Activated naive CD4-positive, alpha-beta T cell (primary cell): ENCODE measurements at places on chromosomes 7 and 10.

DNA sequence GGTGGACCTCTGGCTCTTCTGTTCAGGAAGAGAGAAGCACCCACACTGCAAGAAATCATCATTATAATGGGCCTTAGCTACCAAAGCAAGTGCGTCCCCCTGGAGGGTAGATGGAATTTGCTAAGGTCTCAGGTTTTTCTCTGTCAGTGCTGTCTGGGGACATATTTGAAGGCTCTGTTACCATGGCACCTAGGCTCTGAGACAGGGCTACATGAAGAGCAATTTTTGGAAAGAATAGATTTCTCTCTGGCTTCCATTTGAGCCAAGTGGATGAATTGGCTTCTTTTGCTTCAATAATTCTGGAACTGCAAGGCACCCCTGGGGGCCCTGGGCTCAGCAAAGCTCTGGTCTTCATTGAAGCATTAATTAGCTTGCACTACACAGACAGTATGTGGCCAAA is 349.1 kb upstream of the GALNT17 start:
- DNase-seq = no peak

DNA sequence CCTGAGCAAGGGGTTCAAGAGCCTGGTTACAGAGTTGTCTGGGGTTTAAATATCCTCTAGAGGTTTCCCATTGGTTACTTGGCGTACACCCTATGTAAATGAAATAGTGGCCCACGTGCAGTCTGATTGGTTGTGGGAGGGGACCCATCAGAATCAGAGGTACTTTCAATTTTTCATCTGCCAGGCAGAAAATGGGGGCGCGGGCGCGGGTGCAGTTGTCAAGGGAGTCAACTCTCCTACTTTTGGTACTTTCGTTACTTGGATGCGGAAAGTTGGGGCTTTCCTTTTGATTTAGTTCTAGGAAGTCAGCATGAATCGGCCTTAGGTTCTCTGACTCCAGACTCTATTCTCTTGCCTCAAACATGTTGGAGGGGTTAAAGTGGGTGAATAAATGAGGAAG is 83.2 kb downstream of the DNAJB9 start:
- DNase-seq = no peak

DNA sequence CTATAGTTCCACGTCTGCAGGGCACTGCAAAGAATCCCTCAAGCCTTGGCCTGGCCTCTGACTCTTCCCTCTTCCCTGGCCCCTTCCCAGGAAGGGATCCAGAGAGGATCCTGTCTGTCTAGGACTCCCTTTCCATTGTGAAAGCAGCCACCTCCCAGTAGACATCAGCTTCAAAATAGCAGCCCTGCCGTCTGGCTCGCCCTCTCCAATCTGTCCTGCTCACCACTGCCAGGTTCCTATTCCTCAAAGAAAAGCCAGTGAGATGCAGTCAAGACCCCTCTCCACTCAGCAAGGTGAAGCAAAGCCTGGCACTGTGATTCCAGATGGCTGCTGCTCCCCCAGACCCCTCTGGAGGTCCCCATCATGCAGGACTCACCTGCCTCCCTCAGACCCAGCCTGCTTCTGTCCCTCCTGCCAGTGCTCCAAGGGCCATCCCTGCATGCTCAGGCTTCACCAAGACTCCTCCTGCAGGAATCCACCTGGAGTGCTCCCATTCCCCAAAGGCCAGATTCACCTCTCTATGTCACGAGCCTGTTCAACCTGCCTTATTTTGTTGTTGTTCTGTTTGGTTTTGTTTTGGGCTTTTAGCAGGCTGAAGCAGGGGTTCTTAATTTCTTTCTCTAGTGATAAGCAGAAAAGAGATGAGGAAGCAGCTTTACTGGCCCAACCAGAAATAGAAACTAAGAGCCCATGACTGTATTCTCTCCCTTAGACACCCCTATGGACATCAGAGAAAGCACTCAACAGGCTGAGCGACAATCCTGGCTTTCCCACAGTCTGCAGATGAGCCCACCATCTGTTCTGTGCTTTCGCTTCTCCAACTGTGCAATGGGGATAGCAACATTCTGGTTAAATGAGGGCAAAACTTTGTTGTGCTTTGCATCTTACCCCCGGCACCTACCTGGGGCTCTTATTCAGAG is 305.1 kb downstream of the GRID1 start:
- no peak for DNase-seq

DNA sequence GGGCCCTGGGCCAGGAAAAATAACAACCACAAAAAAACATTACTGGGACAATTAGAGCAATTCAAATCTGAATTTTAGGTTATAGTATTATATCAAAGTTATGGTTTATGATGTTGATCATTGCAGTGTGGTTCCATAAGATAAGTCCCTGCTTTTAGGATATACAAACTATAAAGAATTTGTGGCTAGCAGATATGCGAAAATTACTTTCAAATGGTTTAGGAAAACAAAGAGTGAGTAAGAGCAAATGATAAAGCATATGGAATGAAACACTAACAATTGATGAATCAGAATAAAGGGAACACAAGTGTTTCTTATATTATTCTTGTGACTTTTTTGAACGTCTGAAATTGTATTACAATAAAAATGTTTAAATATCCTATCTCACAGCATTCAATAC is 64.4 kb upstream of the HECTD2 start:
- no peak for DNase-seq

GRCh38 chr10:33387720-33388119 is 53.3 kb upstream of the NRP1 start:
- no peak for DNase-seq

- DNase-seq = no peak
These were observed 71.8 kb upstream of the GSDME start for GRCh38 chr7:24828891-24829661.

DNA sequence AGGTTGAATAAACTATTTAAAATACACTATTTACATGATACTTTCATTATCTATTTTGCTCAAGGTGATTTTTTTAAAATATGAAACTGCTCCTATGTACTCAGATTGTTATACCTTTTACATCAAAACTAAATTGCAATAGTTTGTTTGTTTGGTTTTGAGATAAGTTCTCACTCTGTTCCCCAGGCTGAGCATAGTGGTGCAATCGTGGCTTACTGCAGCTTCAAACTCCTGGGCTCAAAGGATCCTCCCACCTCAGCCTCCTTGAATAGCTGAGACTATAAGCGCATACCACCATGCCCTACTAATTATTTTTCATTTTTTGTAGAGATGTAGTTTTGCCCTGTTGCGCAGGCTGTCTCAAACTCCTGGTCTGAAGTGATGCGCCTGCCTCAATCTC is 12.7 kb downstream of the TAS2R60 start:
- DNase-seq = no peak

- no peak for DNase-seq
These were observed 118.0 kb upstream of the PDSS1 start for GRCh38 chr10:26579256-26580063.

DNA sequence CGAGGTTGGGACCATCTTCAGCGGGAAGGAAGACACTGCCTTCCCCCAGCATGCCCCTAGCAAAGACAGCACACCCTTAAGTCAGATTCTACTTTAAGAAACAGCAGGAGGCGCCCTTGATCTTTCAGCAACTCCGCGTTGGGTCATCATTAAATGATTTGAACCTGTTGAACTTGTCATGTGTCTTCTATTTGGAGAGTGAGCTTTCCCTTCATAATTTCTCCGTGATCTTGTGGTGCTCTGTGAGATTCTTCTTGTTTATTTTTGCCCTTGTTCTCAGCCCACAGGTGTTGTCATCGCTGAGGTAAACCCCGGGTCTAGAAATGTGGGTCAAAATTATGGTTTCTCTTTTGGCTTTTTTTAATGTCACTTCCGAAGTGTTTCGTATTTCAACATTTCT is 49.5 kb upstream of the PITRM1 start:
- DNase-seq = no peak

DNA sequence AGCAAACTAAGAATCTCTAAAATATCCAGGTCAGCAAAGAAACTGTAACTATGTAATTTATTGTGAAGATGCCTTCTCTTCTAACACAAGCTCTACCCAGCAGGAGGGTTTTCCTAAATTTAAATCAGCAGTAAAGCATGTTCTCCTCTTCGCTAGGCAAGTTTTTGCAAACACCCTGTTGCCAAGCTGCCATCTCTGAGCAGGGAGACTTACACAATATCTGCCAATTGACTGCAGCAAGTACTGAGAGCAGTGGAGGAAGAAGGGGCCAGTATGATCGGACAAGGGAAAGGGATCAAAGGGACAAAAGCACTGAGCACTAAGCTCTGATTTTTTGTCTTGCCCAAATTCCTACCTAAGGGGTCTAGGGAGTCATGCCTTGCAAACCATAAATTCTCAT is 16.0 kb upstream of the LANCL2 start:
- DNase-seq = no peak

DNA sequence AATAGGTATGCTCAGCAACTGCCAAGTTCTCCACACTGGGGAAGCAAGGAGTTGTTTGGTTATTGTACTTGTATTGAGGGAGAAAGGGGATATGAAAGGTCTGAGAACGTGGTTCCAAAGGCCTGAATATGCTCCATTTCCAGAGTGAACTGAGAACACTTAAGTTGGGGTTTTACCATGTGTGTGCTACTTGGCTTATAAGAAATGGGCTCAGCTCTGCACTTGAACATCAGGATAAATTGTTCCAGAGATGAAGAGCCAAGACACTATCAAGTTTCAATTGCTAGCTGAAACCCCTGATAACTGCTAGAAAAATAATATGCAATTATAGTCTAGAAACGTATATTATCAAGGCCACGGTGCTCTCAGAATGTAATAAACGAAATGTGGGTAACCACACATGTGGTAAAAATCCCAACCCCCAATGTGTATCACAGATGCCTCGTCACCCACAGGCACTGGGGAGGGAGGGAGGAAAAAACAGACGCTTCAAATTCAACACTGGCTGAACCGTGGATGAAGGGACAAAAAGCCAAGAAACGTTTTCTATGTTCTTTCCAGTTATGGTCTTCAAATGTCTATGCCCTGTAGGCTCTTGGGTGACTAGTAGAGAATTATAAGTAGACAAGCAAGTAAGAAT is 16.3 kb downstream of the ELMO1 start:
- no peak for DNase-seq

DNA sequence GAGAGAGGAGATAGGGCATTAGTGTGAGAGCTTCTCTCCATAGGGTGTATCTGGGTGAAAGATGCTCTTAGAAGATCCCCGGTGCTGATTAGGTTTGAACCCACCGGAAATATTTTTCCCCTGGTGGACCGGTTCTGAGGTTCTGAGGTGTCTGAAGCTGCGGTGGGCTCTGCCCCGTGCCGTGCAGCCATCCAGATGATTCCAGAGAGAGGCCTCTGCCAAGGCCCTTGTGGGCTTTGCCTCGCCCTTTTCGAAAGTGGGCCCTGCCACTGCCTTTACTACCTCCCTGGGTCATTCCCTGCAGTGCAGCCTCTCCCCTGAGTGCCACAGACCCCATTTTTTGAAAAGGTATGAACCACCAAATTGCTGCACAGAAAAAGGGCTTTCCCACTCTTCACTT is 2.8 kb downstream of the GIMAP8 start:
- no peak for DNase-seq

GRCh38 chr7:27111751-27112277 is 9.3 kb upstream of the HOXA2 start:
- DNase-seq = no peak

DNA sequence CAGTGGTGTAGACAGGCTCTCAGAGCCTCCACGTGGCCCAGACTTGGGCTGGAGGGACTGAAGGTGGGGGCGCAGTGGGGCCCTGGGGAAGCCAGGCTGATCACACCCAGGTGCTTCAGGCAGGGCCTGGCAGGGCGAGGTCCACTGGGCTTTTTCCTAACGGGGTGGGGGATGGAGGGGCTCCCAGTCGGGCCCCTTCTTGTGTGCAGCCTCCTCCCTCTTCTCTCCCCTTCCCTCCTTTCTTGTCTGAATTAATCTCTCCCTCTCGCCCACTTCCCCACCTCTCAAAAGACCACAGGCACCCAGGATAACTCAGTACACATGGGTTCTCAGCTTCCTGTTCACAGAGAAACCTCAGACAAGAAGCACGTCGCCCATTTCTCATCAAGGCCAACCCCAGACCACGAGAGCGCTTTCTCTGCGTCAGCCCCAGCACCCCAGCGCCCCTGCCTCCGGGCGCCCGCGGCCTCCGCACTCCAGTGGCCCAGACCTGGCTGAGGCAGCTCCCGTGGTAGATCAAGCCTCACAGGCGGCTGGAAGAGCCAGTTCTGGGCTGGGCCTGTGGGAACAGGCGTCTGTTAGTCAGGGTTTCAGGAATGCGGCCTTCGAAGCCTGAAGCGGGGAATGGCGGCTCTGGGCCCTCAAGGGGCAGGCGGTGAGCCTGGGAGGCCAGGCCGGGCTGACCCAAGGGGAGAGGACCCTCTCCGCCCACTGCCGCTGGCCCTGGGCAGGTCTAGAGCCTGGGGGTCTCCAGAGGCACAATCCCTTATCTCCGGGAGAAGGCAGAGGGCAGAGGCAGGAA is 50.6 kb downstream of the PWWP2B start:
- DNase-seq = peak; percentile 64

GRCh38 chr10:49243610-49244283 is 55.2 kb upstream of the C10orf71 start:
- DNase-seq = no peak

DNA sequence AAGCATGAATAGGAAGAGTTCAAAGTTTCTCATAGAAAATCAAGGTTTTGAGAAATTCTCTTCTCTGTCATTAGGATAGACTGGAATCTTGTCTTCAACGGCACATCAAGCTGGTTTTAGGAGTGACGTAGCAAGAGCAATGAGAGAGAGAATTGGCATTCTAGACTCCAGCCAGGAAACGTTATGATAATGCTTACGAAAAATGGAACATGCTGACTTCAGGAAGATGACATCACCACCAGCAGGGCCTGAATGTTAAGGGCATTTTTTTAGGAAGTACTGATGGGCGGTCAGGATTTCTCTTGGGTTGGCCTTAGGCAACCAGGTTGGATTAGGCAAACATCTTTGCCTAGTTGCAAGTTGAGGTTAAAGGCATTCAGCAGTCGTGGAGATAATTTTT is 213.2 kb upstream of the CTBP2 start:
- no peak for DNase-seq

DNA sequence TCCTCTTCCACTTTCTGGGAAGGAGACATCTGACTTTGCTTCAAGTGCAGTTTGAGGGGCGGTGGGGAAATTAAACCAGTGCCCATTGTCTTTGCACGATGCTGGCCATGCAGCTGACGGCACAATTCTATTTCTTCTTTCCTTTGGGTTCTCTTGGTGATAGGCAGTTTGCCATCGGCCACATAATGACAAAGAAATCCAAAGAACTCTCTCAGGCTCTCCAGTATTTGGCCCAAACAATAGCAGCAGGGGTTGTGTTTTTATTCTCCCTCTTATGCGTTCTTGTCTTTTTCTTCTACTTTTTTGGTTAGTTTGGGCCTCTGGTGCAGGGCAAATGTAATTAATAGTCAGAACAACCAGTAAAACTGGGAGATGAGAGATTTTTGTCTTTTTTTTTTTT is 147.0 kb downstream of the EMX2 start:
- no peak for DNase-seq

GRCh38 chr10:16429539-16429938 is 7.3 kb upstream of the PTER start:
- no peak for DNase-seq

GRCh38 chr7:35249537-35249907 is 4.4 kb downstream of the TBX20 start:
- DNase-seq = no peak

GRCh38 chr10:117928281-117928680 is 118.5 kb downstream of the RAB11FIP2 start:
- no peak for DNase-seq

GRCh38 chr10:98296524-98296923 is 28.5 kb upstream of the LOXL4 start:
- DNase-seq = no peak

GRCh38 chr7:46610746-46611145 is 689.7 kb upstream of the IGFBP3 start:
- DNase-seq = no peak

GRCh38 chr10:5297466-5297865 is 67.3 kb upstream of the UCN3 start:
- DNase-seq = no peak

GRCh38 chr10:123936426-123936825 is 44.8 kb upstream of the CPXM2 start:
- DNase-seq = no peak
